Renal cortical epithelial cell (primary cell): ENCODE measurements at places on chromosomes 1 and 21. TPM values are rescaled to one million over a fixed set of nuclear protein-coding genes. Genes with fewer than 3 reads are reported as not detected.

Gene EXO1
- 1.8 and 7.5 TPM in 2 replicates for total RNA-seq

Gene OR10Z1
- total RNA-seq, result not detected in 2 replicates

GRCh38 chr1:232548691-232549090 lies 81.2 kb downstream of the SIPA1L2 start:
- no peak for DNase-seq

GRCh38 chr1:176752505-176752904 lies 289.5 kb downstream of the PAPPA2 start:
- peak; percentile 10 for DNase-seq

Gene FMO3
- 0.05 TPM in 1 of 2 replicates, not detected in the other for total RNA-seq

Gene KRTAP10-9
- total RNA-seq, result not detected in 2 replicates

Gene TNNI3K
- total RNA-seq, result 0.35 TPM in 1 of 2 replicates, not detected in the other

Gene CORT
- 0.69 TPM in 1 of 2 replicates, not detected in the other for total RNA-seq

DNA sequence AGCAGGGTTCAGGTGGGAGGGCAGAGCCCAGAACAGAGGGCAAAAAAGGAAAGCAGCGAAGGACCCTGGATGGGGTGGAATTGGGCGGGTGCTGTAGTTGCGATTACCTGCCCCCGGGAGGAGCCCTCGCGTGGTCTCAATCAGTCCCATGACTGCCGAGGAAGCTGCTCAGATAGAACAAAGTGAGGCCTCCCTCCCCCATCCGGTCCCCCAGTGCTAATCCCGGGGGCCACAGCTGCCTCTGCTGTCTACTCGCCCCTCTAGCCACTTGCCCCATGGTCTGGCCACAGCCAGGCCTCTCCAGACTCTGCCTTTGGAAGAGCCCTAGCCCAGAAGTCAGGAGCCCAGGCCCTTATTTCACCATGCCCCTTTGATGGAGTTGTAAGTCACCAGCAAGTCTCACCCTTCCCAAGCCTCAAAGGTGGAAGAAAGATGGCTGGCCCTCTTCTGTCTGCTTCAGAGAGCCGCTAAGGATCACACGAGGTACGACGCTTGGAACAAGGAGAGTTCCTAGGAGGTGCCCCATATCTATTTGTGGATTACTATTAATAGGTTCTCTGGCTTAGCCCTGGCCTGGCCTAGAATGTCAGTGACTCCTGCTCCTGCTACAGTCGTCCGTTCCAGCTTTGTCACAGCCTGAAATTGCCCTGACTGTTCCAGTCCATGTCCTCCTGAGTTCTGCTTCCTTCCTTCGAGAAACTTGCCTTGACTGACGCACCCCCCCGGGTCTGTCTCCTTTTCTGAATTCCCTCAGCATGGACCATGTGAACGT lies 16.4 kb downstream of the ECHDC2 start:
- DNase-seq, result no peak

DNA sequence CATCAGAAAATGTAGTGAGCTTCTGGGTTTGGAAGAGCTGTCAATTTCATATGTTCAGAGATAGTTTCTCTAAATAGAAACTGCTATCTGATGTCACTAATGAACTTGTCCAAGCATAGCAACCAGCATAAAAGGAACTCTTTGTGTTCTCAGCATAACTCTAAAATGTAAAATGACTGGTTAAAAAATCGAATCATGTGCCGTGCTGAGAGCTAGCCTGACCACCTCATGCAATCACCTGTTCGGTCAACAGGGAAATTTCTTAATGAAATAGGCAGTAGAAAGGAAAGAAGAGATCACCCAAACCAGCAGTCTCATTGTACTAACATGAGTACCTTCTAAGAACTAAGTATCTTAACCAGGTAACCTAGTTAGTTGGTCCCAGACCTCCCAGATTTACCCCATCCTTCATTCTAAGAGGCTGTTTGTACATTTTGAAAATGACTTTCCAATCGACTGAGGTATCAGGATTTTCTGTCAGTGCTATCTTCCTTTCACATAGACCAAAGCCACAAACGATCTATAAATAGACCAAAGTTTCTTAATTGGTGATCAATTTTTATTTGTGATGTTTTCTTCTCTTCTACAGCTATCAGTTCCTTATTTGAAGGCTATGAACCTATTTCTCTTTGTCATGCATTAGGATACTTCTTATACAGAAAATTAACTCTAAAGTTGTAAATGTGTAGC lies 147.3 kb downstream of the TLR5 start:
- DNase-seq, result peak; percentile 68

GRCh38 chr1:77589231-77589630 lies 93.2 kb downstream of the ZZZ3 start:
- no peak for DNase-seq

DNA sequence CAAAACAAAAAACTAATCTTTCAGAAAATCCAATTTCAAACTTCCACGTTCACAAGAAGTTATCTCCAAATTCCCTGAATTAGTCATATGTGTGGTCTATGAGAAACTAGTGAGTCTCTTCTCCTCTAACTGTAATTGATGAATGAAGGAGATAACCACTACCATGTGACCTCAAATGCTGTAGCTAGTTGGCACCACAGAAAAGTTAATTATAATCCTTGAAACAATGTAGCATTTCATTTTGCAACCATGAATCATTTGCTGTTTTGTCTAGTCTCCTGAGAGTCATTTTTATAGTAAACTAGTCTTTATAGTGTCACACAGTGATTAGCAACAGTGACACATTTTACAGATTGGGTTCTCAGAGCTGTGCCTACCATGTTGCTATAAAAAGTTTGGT lies 287.5 kb downstream of the LRRIQ3 start:
- peak; percentile 84 for DNase-seq

- DNase-seq, result no peak
These were observed 3.4 kb downstream of the KRTAP10-12 start for GRCh38 chr21:44700101-44701022.

- DNase-seq, result peak; percentile 6
These were observed 15.4 kb downstream of the L1TD1 start for GRCh38 chr1:62209931-62210595.

- no peak for DNase-seq
These were observed 203.3 kb upstream of the JUN start for GRCh38 chr1:58986996-58987767.

Gene ERG
- under 0.01 and 0.15 TPM in 2 replicates for total RNA-seq

GRCh38 chr1:225573216-225573615 lies 79.7 kb downstream of the ENAH start:
- peak; percentile 56 for DNase-seq

DNA sequence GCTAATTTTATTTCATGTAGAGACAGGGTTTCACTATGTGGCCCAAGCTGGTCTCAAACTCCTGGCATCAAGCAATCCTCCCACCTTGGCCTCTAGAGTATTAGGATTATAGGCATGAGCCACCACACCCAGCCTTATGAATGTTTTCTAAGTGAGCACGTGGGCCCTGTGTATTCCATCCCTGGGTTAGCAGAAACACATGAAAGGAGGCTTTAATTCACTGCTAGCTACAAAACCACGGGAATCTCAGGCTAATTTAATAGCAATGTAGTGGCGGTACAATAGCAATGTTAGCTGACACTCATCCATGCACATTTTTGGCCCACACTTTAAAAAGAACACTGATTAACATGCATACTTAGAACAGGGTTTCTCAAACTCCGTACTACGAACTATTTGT lies 32.0 kb downstream of the VTCN1 start:
- DNase-seq, result no peak

Gene DMRTA2
- total RNA-seq, result 0.05 TPM in 1 of 2 replicates, not detected in the other

Gene RNU1-2
- total RNA-seq, result under 0.01 TPM in 2 replicates

DNA sequence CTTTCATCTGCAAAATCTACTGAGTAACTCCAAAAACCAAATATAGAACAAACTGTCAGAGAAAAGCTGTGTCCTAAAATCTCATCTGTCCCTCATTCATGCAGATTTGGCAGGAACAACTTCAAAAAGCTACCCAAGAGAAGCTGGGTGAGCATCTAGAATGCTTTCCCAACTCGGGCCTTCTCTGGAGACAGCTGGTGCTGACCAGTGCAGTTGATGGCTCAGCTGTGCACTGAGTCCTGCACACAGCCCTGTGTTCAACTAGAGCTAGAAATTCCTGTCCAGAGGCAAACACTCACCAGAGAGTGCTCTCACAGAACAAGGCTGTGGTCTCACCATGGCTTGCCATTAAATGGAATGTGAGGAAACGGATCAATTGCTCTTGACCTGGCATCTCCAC lies 202.8 kb downstream of the ASTN1 start:
- DNase-seq, result no peak

Gene SMIM11
- 3.2 and 3.6 TPM in 2 replicates for total RNA-seq

Gene UBXN10
- 0.52 and 2.8 TPM in 2 replicates for total RNA-seq
